Activated effector memory CD4-positive, alpha-beta T cell treated with Interleukin-2 at 50 U/mL for 16 hours (primary cell): ENCODE measurements at places on chromosomes 3 and 15.

DNA sequence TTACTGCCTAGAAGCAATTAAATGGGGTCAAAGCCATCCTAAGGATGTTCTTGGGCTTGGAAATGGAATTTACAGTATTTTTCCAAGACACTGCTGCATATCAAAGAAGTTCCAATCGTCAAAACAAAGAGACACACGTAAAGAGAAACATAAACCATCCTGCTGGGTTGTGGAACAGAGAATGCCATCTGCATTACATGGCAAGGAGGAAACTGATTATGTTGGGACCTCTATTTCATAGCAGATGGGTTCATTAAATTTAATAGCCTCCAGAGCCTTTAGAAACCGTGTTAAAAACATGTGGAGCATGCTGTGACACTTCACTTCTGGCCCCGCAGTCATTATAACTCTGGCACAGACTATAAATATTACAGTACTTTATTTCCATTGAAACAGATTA is 154.6 kb downstream of the LRTM1 start:
- no peak for DNase-seq

DNA sequence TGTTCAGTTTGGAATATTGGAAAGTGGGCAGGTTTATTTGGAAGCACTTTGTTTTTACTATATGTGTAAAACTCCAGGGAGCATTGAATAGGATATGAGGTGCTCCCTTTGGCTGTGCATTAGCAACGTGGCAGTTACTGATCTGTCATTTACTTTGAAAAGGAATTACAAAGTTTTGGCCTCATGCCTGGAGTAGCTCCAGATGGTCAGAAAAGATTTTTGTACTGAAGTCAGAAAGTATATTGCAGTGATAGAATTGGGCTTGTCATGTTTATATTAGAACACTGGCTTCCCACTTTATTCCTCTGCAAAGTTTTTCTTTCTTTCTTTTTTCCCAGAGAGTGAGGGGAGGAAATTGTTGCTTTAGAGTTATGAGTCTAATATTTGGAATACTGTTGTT is 26.1 kb downstream of the FNDC3B start:
- DNase-seq, result no peak

- no peak for DNase-seq
These were observed 62.1 kb downstream of the CYFIP1 start for GRCh38 chr15:22918056-22918455.

GRCh38 chr3:129046732-129047552 is 13.6 kb upstream of the GP9 start:
- DNase-seq, result no peak

- DNase-seq, result no peak
These were observed 2.4 kb downstream of the ANAPC13 start for GRCh38 chr3:134483195-134483900.

DNA sequence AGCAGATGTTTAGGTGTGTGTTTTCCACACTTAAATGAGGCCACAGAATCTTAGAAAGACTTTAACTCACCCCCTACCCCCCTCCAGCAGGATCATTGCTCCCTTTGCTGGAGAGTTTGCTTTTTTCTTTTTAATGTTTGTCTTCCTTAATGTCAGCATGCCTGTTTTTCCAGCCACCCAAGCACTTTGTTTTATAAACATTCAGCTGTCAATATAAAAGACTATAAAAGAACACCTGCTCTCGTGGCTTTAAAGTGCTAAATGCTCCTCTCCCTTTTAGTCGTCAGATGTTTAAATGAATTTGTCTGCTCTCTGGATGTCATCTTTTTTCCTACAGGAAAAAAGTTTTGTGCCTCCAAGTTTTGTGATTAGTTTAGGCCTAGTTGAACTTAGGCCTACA is 61.7 kb downstream of the SIDT1 start:
- no peak for DNase-seq

DNA sequence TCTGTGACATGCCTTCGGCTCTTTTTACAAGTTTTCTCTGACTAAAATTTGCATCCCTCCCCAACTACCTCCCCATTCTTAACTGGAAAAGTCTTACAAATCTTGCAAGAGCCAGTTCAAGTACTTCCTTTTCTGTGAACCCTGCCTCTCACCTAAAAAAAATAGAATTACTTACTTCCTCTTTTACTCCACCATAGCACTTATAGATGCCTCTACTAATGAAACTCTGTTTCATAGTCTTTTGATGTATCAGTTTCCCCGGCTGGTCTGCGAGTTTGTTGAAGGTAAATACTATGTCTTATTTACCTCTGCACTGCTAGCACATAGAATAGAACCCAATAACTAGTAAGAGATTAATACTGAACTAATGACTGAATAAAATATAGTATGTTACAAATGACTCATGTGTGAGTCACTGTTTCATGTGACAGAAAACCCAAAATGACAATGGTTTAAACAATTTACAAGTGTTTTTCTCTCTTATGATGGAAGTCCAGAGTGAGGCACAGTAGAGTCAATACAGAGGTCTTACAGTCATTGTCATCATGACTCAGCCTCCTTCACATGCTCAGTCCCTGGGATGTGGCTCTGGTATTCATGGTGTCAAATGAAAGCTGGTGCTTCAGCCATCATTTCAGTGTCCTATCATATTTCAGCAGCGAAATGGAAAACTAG is 393.5 kb downstream of the RSL24D1 start:
- no peak for DNase-seq
